ENCODE measurements at places on chromosomes 12 and 14. TPM values are rescaled to one million over a fixed set of nuclear protein-coding genes. Genes with fewer than 3 reads are reported as not detected.
A peak's percentile ranks its signal among the peaks of the same experiment; 100 is the strongest.

MYH6 gene
- 0.01 TPM for polyA plus RNA-seq

LALBA gene
- polyA plus RNA-seq: not detected

- DNase-seq: no peak
- H3K36me3 ChIP-seq: peaks cover 68% of the 10 kb centered on the region
- no peak overlapping the region for H3K4me3 ChIP-seq
- H3K27me3 ChIP-seq: no peaks in the 10 kb centered on the region
Measured at GRCh38 chr12:26595806-26596205, 237.2 kb downstream of the ITPR2 start.

NR1H4 gene
- 27.3 TPM for polyA plus RNA-seq

- H3K4me3 ChIP-seq: no peak overlapping the region
- DNase-seq: no peak
- no peak overlapping the region for H3K27ac ChIP-seq
- 0 out of 2 replicates have a peak, but pooled peaks cover 6% of the 10 kb centered on the region for H3K4me1 ChIP-seq
- no peaks in the 10 kb centered on the region for H3K27me3 ChIP-seq
Measured at GRCh38 chr14:32513571-32514009, 184.5 kb downstream of the AKAP6 start.

DNA sequence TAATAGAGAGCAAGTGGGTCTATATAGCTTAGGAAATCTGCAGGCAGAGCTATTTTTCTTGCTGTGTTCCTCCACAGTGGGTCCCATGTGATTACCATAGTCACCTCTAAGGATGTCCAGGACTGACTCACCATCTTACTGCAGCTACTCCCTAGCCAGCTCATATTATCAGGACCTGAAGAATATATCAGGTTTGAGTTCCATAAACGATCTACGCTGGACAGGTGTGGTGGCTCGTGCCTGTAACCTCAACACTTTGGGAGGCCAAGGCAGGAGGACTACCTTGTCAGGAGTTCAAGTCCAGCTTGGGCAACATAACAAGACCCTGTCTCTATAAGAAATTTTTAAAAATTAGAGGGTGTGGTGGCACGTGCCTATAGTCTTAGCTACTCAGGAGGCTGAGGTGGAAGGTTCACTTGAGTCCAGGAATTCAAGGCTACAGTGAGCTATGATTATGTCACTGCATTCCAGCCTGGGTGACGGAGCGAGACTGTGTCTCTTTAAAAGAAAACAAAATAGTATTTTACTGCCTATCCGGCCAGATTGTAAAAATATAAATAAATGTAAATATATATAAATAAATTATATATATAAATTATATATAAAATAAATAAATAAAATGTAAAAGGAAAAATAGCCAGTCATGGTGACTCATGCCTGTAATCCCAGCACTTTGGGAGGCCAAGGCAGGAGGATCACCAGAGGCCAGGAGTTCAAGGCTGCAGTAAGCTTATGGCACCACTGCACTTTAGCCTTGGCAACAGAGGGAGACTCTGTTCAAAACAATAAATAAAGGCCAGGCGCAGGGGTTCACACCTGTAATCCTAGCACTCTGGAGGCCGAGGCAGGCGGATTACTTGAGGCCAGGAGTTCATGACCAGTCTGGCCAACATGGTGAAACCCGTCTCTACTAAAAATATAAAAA, 6.9 kb upstream of the SPRYD4 start:
- H3K4me1 ChIP-seq: peaks cover 62% of the 10 kb centered on the region
- no peaks in the 10 kb centered on the region for H3K27me3 ChIP-seq
- H3K4me3 ChIP-seq: no peak overlapping the region
- H3K27ac ChIP-seq: peak overlapping the region; percentile 54
- peak; percentile 67 for DNase-seq
- H3K36me3 ChIP-seq: no peaks in the 10 kb centered on the region

DNA sequence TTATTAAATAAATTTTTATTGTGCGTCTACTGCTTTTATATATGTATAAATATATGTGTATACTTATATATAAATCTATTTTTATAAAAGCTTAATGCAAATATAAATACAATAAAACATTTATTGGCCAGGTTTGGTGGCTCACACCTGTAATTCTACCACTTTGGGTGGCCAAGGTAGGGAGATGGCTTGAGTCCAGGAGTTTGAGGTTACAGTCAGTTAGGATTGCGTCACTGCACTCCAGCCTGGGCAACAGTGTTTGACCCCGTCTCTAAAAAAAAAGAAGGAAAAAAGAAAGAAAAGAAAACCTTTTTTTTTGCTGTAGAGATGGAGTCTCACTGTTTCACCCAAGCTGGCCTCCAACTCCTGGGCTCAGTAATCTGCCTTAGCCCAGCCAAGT, 20.9 kb downstream of the ACTR6 start:
- H3K4me3 ChIP-seq: no peak overlapping the region
- H3K36me3 ChIP-seq: peaks cover 32% of the 10 kb centered on the region
- no peak for DNase-seq
- H3K27ac ChIP-seq: no peak overlapping the region
- H3K27me3 ChIP-seq: no peaks in the 10 kb centered on the region

LRP6 gene
- polyA plus RNA-seq: 28.4 TPM

COCH gene
- 78.2 TPM for polyA plus RNA-seq

GRCh38 chr14:65827520-65827919, 415.0 kb downstream of the FUT8 start:
- no peaks in the 10 kb centered on the region for H3K36me3 ChIP-seq
- no peak overlapping the region for H3K4me3 ChIP-seq
- DNase-seq: no peak
- peaks cover 42% of the 10 kb centered on the region for H3K27me3 ChIP-seq
- no peak overlapping the region for H3K27ac ChIP-seq

PDZRN4 gene
- not detected for polyA plus RNA-seq

GRCh38 chr14:61754627-61755381, 7.4 kb upstream of the SNAPC1 start:
- no peak for DNase-seq
- no peaks in the 10 kb centered on the region for H3K27me3 ChIP-seq
- H3K36me3 ChIP-seq: no peaks in the 10 kb centered on the region
- no peak overlapping the region for H3K27ac ChIP-seq
- no peak overlapping the region for H3K4me3 ChIP-seq

DNA sequence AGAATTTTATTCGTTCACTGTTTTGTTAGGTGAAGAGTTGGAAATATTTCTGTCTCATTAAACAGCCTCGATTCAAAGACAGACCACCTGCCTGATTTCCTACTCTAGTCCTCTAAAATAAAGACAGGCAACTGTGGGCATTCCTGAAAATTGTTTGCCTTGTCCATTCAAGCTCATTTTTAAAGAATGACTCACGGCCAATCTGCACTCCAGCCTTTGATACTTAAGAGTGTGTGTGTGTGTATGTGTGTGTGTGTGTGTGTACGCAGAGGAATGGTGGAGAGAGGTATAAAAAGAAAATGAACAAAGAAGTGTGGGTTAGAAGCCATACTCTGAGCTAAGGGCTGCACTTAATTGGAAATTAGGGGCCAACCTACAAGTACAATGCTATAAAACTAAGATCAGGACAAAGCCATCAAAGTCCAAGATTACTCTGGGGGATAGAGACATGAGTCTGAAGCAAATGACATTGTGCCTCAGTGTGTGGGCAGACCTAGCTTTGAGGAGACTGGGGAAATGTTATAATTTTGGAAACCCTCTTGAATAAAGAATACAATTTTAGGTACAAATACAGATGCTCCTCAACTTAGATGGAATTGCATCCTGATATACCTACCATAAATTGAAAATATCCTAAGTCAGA, 45.6 kb upstream of the SOCS2 start:
- DNase-seq: peak; percentile 86
- no peaks in the 10 kb centered on the region for H3K36me3 ChIP-seq
- peaks cover 42% of the 10 kb centered on the region for H3K4me1 ChIP-seq
- no peak overlapping the region for H3K27ac ChIP-seq
- H3K4me3 ChIP-seq: no peak overlapping the region
- H3K27me3 ChIP-seq: no peaks in the 10 kb centered on the region

DNA sequence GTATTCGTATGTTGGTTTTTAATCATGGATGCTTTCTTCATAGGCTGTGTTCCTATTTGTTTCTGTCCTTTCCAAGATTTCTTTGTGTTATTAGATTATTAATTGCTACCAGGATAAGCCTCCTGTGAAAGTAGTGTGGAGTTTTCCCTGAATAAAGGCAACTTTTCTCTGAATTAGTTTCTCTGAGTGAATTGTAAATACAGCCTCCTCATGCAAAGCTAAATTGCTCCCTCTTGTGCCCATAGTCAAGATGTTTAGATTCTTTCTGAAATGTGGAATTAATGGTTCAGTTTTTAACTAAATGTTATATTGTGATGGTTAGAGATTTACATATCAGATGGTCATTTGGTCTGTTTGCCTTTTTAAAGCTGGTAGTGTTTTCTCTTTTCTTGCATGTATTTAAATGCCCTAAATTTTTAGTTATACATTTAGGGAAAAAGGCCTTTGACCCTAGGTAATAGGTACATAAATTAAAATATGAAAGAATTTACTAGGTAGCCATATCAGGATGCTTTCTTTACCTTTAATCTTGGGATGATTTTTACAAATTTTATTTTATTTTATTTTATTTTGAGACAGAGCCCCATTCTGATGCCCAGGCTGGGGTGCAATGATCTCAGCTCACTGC, 8.9 kb downstream of the APAF1 start:
- peaks cover 5% of the 10 kb centered on the region for H3K36me3 ChIP-seq

DNA sequence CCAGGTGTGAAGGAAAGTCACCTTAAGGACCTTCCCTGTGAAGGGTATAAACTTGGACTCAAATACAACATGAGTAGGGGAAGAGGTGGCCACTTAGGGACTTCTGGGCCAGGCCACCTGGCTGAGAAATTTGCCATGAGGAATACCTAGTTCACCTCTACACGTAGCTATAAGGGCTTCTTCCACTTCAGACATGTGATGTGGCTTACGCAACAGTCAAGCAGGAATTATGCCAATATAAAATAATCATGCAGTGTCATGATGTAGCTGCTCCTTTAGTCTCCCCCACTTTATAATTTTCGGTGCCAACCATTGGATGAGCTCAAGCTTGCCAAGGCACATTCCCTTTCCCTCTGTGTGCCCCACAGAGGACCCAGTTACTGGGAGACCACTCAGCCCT, 166.6 kb upstream of the BCL2L14 start:
- no peaks in the 10 kb centered on the region for H3K4me1 ChIP-seq
- no peak overlapping the region for H3K4me3 ChIP-seq
- no peaks in the 10 kb centered on the region for H3K36me3 ChIP-seq

GRCh38 chr12:12900786-12901157, 9.4 kb downstream of the GPRC5A start:
- H3K4me1 ChIP-seq: peaks cover 21% of the 10 kb centered on the region
- no peaks in the 10 kb centered on the region for H3K36me3 ChIP-seq
- H3K4me3 ChIP-seq: no peak overlapping the region
- no peak for DNase-seq
- peaks cover 2% of the 10 kb centered on the region for H3K27me3 ChIP-seq

GRCh38 chr12:75042125-75042524, 167.5 kb downstream of the KCNC2 start:
- DNase-seq: no peak
- H3K27ac ChIP-seq: no peak overlapping the region
- no peak overlapping the region for H3K4me3 ChIP-seq
- H3K4me1 ChIP-seq: no peaks in the 10 kb centered on the region
- no peaks in the 10 kb centered on the region for H3K36me3 ChIP-seq
- no peaks in the 10 kb centered on the region for H3K27me3 ChIP-seq

DNA sequence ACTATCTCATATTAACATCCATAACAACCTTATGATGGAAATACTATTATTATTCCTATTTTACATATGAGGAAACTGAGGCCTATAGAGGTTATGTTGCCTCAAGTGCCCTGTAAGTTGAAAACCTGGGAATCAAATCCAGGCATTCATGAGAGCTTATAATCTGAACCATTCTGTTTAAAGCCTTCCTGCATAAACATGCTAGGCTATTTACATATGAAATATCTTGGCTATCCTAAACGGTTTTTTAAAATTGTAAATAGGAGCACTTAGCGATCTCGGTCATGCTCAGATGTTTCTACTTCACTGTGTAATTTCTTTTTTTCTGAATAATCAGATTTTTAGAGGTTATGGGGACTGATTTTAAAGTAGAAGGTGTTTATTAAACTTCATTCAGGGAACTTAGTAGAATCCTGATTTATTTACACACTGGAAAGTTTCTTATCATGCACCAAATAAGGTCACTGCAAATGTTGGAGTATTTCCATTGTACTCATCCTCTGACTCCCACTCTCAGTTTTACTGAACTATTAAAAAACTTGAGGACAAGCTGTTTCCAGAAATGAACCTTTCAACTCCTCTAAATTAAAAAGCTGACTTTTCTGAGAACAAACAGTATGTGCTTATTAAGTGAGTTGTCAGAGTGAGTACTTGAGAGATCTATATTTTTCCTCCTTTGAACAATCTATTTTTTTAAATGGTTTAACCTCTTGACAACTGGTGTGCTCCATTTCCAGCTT, 141.7 kb downstream of the PIK3C2G start:
- H3K4me3 ChIP-seq: no peak overlapping the region
- H3K27ac ChIP-seq: no peak overlapping the region
- H3K27me3 ChIP-seq: no peaks in the 10 kb centered on the region

NPAS3 gene
- polyA plus RNA-seq: not detected

DNA sequence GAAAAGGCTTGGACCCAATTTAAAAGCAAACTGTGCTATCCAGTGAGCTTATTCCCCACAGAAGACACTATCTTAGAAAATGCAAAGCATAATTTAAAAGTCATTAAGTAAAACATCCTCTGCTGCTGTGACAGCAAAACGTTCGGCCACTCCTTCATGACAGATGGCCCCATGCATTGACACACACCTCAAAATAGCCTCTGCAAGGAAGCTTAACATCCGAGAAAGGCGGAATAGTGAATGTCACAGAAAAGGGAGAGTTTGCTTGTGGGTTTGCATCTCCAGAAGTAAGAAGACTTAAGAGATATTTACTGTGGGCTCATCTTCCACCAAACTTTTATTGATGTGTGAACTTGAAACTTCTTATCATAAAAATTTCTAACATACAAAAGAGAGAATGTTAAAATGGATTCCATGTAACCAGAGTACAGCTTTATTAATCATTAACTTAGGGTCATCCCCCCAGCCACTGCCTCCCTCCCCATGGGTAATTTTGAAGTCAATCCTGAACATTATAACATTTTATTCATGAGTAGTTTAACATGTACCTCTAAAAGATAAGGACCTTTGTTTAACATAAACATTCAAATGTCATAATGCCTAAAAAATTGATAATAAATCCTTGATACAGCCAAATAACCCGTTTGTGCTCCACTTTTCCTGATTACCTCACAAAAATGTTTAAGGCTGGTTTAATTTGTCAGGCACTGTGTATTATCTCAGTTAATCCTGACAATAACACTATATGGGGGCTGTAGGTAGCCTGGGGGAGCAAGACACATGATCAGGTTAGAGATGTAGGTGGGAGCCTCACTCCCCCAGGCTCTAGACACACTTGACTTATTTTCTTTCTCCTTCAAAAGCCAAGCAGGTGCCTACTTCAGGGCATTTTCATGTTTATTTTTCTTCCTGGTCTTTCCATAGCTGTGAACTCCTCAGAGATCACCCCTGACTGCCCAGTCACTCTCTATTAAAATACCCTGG, 119.7 kb upstream of the TMCC3 start:
- no peak for DNase-seq
- peaks cover 6% of the 10 kb centered on the region for H3K27me3 ChIP-seq
- H3K36me3 ChIP-seq: no peaks in the 10 kb centered on the region
- no peaks in the 10 kb centered on the region for H3K4me1 ChIP-seq

CHFR gene
- 21.1 TPM for polyA plus RNA-seq

- H3K4me1 ChIP-seq: no peaks in the 10 kb centered on the region
- DNase-seq: no peak
- no peaks in the 10 kb centered on the region for H3K36me3 ChIP-seq
Measured at GRCh38 chr12:116466536-116466935, 92.6 kb upstream of the MAP1LC3B2 start.

ARHGAP9 gene
- polyA plus RNA-seq: 0.95 TPM

GRCh38 chr12:45762185-45763110, 32.9 kb downstream of the ARID2 start:
- peaks cover 18% of the 10 kb centered on the region for H3K4me1 ChIP-seq
- no peaks in the 10 kb centered on the region for H3K36me3 ChIP-seq
- no peaks in the 10 kb centered on the region for H3K27me3 ChIP-seq
